Spleen (tissue), 13 donors: ENCODE measurements at places on chromosomes 7 and 10.

- DNase-seq = no peak
Measured at GRCh38 chr10:24900888-24901685, 51.3 kb downstream of the PRTFDC1 start.

GRCh38 chr7:146479040-146479439 is 362.4 kb downstream of the CNTNAP2 start:
- no peak for DNase-seq

GRCh38 chr10:36425131-36425797 is 700.1 kb upstream of the ANKRD30A start:
- DNase-seq = no peak

DNA sequence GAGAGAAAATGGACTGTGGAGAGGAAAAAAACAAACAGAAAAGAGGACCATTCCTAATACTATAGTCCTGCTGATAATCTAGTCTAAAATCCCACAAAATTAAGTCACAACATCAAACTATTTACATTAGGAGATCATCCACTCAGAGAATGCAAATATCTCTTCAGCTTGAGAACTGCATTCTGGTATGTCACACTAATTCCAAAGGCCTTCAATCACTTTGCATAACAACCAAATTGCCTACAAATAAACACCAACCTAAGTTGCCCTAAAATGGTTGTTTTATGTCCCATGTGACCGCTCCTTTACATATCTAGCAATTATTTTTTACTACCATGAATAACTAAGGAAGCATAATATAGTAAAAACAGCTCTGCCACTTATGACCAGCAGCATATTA is 264.3 kb downstream of the CACNA2D1 start:
- DNase-seq = no peak

DNA sequence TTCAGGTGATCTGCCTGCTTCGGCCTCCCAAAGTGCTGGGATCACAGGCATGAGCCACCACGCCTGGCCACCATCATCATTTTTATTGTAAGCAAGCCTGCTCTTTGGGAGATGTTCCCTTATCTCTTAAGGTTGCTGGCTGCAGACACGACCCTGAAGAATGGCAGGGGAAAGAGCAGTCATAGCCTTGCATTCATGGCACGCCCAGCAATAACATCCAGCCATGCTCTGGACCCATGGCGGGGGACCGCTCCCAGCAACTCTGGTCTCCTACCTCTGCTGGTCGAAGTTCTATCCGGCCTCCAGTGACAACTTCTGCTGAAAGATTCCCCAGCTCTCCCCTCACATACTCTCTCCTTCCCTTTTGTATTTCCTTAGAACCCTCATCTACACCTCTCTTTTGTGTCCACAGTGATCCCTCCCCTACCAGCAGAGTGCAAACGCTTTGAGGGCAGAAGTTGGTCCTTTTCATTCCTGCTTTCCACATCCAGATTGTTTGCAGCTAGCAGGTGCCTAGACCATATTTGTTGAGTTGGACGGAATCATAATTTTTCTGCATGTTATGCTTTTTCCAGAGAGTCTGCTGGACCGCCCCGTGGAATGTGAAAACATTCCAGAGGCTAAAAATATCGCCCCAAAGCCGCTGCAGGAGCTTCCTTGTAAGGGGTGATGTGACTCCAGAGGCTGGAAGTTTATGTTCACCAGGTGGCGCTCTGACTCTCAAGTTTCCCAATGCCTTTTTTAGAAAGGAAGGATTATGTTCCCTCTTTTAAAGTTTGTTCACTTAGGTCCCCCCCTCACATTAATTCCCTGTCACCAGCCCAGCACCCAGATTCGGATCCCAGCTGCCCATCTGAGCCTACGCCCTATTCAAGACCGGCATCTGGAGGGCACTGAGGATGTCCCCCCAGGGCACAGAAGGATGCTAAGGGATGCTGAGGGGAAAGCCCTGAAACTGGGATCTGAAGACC is 4.3 kb upstream of the MARVELD1 start:
- DNase-seq = peak; percentile 58

DNA sequence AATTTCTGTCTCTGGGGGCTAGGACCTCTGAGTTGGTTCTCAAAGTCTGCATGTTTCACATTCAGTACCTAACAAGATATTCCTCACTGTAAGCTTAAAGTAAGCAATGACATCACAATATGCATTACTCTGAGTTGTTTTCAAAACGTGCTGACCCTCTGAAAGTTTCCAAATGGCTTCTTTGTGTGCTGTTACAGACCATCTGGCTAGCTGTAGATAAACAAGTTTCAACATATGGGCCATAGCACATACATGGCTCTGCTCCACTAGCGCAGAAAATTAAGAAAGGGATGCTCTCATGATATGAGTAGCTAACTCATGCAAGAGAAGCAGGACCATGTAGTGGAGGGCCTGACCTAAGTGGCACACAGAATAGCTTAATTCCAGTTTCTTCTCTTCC is 119.0 kb downstream of the HTR7 start:
- DNase-seq = no peak

DNA sequence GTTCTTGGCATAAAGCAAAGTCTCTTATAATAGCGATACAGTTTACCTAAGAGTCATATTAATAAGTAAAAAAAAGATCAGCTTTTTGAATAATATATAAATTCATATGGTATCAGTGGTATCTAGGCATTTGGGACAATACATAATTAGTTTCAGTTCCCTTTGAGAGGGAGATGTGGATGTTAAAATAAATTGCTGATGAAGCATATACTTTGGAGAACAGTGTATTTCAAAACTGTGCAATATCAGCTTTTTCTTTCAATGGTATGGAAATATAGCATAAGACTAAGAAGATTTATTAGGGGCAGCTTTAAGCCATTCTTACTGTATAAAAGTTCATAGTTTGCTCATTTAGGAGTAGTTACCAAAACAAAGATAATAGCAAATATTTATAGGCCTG is 35.5 kb downstream of the MDFIC start:
- DNase-seq = no peak

DNA sequence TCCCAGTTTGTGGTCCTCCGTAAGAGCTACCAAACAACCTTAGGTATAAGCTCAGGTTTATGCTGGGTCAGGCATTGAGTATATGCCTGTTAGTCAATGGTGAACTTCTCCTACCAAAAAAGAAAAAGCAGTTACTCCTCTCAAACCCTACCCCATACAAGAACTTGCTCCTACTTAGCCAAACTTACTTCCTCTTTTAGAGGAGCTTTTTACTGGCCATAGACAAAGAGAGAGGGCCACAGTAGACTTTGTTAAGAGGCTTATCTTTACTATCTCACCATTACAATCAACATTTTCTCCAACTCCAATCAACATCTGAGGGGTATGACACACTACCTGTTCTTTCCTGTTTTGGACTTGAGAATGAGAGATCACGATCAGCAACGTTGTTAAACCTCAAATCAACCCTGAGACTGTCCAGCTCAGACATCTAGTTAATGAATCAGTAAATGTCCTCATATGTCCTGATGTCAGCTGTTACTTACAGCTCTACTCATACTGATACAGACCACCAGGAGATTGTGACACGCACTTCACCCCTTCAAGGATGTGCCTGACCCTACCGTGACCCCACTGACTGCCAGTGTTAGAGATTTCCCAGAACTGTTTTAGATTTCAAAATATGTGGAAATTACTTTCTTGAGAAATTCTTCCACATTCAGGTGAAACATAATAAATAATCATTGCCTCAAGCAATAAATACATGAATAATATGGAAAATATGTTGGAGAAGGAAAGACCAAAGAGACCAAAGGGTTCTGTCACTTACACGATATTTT is 18.4 kb upstream of the CCDC71L start:
- no peak for DNase-seq

DNA sequence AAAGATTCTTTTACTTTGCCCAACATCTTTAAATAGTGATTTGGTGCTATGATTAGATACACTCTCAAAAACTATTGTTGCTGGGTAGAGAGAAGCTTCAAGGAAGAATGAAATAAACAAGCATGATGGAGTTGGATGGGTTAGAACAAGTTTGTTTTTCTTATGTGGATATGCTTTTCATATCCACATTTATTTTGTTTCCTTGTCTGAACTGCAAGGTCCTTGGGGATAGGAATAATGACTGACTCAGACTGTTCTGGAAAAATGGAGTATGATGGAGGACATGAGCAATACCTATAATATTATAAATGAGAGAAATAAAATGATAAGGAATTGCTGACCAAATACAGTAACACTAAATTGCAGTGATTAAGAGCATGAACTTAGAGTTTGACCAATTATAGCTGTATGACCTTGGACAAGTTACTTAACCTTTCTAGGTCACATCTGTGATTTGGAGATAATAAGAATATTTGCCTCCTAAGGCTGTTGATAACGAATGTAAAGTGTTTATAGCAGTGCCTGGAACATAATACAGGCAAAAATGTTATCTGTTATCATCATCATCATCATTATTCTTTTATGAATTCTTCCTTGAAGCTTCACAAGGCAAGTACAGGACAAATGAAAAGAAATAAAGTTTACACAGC is 847.5 kb downstream of the LRMDA start:
- no peak for DNase-seq

GRCh38 chr7:24152356-24152755 is 131.6 kb upstream of the NPY start:
- no peak for DNase-seq

DNA sequence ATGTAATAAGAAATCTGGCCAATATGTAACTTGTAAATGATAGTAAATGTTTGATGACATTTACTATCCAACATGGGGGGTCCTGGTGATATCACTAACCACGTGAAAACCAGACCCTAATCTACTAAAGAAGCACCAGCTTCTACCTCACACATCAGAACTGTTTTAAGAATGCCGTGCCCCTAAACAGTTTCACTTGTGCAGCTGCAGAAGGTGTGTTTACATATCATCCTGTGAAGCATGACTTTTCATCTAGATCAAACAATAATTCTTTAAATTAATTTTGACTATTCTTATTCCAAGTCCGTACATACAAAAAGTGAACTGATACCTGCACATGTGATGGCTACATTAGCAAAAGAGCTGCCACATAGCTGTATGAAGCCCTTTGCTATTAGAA is 61.0 kb downstream of the STEAP1B start:
- no peak for DNase-seq

DNA sequence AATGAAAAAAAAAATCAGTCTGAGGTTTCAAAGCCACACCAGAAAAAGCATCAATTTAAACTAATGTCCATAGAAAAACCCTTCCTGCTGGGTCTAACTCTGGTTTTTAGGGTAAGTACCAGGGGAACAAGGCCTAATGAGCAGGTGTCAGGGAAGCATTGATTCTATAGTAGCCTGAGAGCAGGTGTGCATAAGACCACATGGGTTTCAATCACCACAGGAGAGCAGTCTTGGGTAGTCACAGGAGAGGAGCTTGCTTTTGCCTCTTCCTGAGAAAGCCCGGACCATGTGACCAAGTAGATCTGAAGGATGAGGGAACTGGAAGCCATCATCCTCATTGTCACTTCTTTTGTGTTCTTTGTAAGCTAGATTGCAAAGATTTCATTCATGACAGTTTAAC is 66.3 kb upstream of the AGK start:
- DNase-seq = no peak

DNA sequence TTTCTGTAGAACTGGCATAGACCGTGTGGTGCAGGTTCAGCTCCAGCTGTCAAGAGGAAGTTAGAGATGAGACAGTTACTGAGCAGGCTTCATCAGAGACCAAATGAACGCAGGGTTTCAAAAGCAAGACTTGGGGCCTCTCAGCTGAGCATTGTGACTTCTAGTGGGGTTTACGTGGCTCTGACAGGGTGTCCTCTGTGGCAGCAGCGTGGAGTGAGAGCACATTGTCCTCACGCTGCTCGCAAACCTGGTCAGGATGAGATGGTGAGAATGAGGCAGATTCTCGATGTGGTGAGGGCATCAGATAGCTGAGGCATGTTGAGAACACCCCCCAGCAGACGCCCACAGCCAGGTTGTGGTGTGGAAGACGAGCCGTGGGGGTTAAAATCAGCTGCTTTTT is 126.0 kb downstream of the DNAJB6 start:
- peak; percentile 29 for DNase-seq
